T-helper 1 cell (primary cell): ENCODE measurements at places on chromosomes 16 and 17.

DNA sequence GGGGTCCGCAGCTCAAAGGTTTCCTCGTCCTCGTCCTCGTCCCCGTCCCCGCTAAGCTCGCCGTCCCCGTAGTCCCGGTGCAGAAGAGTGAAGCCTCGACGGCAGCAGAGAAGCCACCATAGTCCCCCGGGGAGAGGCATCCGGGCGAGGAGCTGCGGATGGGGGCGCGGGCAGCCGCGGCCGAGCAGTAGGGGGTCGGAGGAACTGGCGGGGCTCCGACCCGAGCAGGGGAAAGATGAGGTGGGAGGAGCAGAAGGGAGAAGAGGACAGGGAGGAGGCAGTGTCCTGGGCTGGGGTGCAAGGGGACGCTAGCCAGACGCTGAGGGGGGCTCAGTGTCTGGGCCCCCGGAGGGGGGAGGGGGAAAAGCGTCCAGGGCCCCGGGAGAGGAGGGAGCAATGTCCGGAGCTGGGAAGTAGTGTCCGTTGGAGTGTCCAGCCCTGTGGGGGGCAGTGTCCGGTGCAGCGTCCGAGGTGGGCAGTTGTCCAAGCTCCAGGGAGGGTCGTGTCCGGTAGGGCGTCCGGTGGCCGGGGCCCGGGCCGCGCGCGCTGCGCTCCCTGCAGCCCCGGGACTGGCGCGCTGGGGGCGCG is at the start of gene PLEKHH3:
PLEKHH3 (minus strand) TSS at position 571 of the 588 bp plus-strand sequence; CDS start at position 140, 431 bp downstream.
- no peak for DNase-seq

DNA sequence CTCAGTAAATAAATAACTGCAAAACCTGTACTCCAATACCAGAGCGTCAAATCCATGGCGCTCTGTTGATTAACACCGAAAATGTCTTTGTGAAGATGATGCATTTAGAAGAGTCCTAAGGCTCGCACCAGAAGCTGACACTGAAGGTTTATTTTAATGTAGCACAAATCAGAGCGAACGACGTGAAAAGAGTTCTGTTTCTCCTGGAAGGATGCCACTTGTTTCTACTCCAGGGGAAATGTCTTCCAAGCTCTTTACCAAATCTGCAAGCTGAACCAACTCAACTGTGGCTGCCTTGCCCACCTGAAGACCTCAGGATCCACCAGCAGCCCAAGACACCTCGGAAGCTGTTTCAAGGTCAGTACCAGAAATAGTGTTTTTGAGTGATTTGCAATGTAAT is 194.4 kb upstream of the MAF start:
- DNase-seq: no peak

GRCh38 chr17:74148901-74149596 is 54.4 kb upstream of the RPL38 start:
- DNase-seq: no peak

DNA sequence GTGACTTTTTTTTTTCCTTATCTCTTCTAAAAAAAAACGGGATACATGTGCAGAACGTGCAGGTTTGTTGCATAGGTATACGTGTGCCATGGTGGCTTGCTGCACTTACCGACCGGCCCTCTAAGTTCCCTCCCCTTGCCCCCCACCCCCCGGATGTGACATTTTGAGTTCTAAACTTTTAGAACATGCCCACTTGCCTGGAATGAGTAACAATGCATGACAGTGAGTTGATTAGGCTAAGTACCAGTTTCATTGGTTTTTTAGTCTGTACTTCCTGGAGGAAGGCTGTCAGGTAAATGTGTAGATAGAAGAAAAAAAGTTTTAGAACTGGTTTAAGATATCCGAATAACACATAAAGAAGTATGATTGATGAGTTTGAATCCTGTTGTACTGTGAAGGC is 4.0 kb downstream of the BPTF start:
- peak; percentile 4 for DNase-seq

DNA sequence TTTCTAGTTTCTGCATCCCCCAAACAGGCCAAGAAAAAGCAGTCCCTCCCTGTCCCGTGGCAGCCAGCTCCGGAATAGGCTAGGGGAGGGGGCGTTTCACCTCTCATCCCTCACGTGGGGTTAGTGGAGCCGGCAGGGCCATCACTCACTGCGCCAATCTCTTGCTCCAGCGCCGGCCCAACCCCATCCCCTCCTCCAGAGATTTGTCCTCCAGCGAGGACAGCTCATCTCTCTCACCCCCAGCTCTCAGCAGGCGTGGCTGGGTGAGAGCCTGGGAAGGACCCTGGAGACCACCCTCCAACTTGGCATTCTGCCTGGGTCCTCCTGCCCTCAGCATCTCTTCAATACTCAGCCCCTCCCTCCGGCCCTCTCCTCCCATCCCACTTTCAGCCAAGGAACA is 74.1 kb downstream of the TMEM132E start:
- DNase-seq: no peak

DNA sequence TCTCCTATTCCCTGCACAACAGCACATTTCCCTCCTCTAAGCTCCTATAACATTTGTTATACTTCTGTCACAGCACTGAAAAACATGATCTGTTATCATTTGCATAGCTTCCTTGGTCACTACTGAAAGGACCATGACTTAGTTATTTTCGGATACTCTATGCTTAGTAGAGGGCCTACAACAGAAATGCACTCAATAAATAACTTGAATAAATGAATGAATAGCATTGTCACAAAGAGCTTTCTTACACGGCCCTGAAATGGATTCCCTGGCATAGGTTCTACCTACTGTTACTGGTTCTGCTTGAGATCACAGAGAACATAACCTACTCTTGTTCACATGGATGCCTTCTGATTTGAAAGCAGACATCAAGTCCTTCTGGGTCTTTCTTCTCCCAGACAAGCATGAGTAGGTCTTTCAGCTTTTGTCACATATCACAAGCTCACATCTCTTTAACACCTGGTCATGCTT is 41.6 kb downstream of the MYO1D start:
- no peak for DNase-seq

DNA sequence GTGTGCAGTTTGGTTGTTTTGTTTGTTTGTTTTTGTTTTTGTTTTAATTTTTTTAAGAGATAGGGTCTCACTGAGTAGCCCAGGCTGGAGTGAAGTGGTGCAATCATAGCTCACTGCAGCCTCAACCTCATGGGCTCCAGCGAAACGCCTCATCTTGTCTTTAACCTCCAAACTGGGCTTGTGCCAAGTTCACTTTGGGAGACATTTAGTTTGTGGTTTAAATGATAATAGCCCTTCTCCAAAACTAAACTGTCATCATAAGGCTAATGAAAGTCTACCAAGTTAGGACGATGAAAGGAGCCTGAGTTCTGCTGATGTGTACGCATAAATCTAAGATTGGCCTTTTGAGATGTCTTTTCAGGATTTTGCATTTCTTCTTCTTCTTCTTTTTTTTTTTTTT is 6.5 kb upstream of the CARD14 start:
- DNase-seq: no peak

DNA sequence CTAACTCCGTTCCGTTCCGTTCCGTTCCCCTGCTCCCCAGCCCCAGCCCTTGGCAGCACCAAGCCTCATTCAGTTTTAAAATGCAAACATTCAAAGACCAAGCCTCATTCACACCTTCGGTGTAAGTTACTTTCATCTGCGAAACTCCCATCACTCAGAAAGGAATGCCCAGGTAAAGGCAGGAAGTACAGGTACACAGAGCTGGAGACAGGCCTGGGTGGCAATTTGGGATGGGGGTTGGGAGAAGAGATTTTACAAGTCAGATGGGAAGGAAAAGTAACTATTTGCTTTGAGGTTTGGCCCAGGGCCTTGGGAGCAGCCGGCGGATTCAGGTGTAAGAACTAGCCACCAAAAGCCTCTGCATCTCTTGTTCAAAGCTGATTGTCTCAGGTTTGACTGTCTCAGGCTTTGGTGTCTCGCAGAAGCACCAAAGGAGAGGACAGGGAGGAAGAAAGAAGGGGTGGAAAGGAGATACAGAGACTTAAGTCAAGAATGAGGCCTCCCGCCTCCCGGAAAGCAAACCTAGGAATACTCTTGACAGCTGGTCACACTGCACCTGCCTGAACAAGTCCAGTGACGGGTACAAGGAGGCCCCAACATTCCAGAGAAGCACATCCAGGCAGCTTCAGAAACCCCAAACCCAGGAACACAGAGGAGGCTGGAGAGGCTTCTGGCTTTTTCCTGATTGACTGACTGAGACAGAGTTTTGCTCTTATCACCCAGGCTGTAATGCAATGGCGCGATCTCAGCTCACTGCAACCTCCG is 54.7 kb downstream of the NXN start:
- no peak for DNase-seq

GRCh38 chr17:29138184-29138955 is 41.8 kb downstream of the MYO18A start:
- no peak for DNase-seq

DNA sequence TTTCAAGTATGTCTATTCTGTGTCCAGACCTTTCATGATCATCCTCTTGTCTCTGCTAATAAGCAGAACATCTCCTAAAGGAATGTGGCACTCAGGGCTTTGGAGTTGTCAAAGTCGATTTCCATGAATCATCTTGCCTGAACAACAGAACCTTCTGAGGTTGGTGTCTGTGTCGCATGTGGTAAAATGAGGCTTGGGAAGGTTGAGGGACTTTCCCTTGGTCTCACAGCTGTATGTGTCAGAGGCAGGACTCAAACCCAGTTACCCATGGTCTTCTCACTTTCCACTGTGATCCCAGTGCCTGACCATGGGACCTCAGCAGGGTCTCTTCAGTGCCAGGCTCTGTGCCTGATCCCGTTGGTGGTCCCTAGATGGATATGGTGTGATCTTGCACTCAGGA is 4.2 kb upstream of the GPRC5B start:
- no peak for DNase-seq

GRCh38 chr17:62388856-62389255 is 8.5 kb downstream of the EFCAB3 start:
- no peak for DNase-seq

DNA sequence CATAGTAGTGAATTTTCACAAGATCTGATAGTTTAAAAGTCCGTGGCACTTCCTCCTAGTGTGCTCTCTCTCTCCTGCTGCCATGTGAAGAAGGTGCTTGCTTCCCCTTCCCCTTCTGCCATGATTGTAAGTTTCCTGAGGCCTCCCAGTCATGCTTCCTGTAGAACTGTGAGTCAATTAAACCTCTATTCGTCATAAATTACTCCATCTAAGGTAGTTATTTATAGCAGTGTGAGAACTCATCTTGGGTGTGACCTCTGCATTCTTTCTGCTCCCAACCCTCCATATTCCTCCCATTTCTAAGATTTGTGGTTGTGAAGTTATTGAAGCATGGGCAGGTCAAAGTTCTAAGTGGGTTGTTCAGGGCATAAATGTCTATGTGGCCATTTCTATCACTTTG is 62.1 kb upstream of the ADAMTS18 start:
- DNase-seq: no peak

DNA sequence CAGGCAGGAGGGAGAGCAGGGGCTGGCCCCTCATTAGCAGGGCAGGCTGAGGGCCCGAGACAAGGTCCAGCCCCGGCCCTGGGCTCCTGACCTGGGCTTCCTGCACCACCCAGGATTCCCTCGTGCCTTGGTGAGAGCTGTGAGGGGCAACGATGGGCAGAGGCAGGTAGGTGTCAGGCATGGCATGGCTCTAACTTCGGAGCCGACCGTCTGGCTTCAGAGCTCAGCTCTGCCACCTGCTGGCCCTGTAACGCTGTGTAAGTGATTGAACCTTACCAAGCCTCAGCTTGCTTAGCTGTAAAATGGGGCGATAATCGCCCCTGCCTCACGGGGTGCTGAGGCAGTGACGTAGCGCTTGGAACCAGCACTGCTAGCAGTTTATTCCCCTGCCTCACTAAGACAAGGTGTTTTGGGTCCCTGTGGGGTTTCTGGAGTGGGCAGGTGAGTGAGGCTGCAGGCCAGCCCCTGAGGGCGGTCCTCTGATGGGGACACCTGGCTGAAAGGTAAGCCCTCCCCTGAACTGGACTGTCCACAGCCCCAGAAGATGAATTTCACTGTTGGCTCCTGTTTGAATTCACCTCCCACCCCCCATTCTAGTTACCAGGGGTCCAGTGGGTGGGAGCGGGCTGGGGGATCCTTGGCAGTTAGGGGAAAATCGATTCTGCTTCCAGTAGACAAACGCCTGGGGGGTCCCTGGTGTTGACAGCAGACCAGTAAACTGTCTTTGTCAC is 184.8 kb upstream of the GSE1 start:
- peak; percentile 16 for DNase-seq

- peak; percentile 57 for DNase-seq
Observed at GRCh38 chr17:40338058-40338457, 26.5 kb downstream of the GJD3 start.

DNA sequence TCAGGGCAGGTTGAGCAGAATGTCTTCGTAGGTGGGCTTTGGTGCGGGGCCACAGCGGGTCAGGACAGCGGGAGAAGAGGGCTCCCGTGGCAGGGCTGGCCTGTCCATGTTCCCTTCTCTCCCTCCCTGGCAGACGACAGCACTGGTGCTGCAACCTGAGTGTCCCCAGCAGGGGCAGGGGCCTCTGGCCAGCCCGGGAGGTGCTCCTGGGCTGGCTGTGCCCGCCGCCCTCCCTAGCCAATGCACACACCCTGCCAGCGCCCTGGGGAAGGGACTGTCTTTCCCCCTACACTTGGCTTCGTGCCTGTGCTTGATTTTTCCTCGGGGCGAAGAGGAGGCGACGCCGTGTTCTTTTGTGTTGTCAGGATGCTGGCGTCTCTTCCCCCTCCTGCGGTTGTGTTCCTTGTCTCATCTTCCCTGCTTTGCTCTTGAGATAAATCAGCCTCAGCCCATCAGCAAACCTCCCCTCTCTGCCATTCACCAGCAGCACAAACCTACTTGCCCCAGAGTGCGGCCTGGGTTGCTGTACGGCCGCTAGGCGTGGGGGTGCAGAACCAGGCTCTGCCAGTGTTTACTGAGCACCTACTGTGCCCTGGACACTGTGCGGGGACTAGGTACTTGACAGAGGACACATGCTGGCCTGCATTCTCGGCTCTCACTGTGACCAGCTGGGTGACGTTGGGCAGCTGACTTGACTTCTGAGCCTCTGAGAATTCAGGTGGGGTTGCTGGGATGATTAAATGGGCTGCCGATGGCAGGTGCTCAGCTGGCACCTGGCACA is 237.3 kb upstream of the CIBAR2 start:
- no peak for DNase-seq

- no peak for DNase-seq
Observed at GRCh38 chr16:3698941-3699340, 18.4 kb downstream of the TRAP1 start.

DNA sequence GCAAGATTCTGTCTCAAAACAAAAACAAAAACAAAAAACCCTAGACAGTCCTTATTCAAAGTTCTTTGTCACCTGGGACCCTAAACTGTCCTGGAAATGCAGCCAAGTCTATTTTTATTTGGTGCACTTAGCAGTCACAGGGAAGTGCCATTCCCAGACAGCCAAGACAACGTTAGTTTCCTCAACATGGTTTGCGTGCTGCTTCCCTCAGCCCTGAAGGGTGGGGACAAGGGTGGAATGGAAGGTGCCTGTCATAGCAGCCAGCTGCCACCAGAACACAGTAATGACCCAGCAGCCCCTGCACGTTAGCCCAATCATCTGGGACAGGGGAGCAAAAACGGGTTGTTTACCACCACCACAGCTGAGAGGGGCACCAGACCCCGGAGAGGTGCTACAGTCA is 16.9 kb downstream of the CREBBP start:
- DNase-seq: no peak
